Osteocyte (in vitro differentiated cells): ENCODE measurements at places on chromosomes 5 and 9.

GRCh38 chr5:172588380-172588779, 52.7 kb upstream of the NEURL1B start:
- no peak overlapping the region for H3K4me3 ChIP-seq
- H3K27me3 ChIP-seq = peaks cover 87% of the 10 kb centered on the region
- H3K4me1 ChIP-seq = no peaks in the 10 kb centered on the region
- DNase-seq = no peak

DNA sequence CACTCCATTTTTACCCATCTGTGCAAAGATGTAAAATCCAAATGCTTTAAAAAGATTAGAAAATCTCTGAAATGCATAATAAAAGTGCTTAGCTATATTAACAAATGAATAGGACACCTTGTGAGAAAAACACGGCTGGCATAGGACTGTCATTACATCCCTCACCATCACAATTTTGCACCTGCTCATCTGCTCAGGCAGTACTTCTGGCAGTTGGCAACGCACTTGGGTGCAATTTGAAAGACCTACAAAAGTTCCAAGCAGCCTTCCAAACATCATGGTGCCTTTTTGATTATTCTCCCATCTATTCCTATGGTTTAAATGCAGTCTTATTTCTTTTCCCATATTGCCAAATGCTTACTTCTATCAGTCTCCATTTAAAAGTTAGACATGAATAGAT, 501.8 kb downstream of the ENC1 start:
- H3K36me3 ChIP-seq = no peaks in the 10 kb centered on the region
- peaks cover 4% of the 10 kb centered on the region for H3K4me1 ChIP-seq
- DNase-seq = no peak
- H3K27me3 ChIP-seq = peaks cover 5% of the 10 kb centered on the region
- H3K27ac ChIP-seq = no peak overlapping the region

GRCh38 chr5:134878403-134878802, 4.2 kb downstream of the TXNDC15 start:
- no peaks in the 10 kb centered on the region for H3K27me3 ChIP-seq
- peaks cover 7% of the 10 kb centered on the region for H3K36me3 ChIP-seq
- H3K4me3 ChIP-seq = no peak overlapping the region
- H3K27ac ChIP-seq = no peak overlapping the region

GRCh38 chr9:121240472-121241135, 27.4 kb upstream of the GSN start:
- H3K4me3 ChIP-seq = no peak overlapping the region
- no peak for DNase-seq
- H3K36me3 ChIP-seq = peaks cover 7% of the 10 kb centered on the region
- peaks cover 13% of the 10 kb centered on the region for H3K4me1 ChIP-seq
- no peaks in the 10 kb centered on the region for H3K27me3 ChIP-seq

DNA sequence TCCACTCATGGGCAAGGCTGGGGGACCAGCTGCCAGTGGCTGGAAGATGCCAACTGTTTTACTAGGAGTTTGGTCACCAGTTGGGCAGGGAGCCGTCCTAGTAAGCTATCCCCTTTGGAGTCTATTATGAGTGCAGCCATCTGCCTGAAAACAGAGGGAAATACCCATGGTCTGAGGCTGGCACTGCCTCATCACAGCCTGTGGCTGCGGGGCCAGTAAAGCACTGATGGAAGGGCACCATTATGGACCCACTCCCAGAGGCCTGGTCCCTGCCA, 187.2 kb upstream of the PANK3 start:
- H3K4me1 ChIP-seq = no peaks in the 10 kb centered on the region
- no peak for DNase-seq

DNA sequence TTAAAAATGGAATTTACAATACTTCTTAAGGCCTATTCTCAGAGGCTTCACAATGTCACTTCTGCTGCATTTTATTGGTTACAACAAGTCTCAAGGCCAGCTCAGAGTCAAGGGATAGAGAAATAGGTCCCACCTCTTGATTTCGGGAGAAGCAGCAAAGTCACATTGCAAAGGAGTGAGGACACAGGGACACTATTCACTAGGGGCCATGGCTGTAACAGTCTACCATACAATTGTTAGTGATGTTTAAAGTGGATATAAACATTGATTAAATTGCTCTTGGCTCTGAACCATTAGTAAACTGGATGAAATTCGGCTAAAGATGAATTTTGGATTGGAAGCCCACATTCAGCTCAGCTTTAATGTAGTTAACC, 21.7 kb upstream of the CMBL start:
- peaks cover 60% of the 10 kb centered on the region for H3K4me1 ChIP-seq
- DNase-seq = no peak
- peak overlapping the region; percentile 0 for H3K4me3 ChIP-seq
- H3K27ac ChIP-seq = peak overlapping the region; percentile 80

DNA sequence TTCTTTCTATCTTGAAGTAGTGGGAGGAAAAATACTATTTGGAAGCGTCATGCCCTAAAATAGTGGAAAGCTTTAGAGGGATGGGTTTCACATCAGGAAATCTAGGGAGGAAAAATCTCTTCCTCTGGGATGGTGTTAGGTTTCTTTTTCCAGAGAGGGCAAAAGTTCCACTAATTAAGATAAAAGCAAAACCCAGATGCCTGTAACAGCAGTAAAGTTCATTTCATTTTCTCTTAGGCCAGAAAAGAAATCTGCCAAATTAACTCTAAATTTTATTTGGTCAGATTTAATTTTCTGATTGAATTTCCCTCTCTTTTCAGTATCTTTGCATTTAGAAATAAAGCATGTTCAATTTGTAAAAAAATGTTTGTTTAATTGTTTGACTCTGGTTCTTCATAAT, 88.8 kb downstream of the LURAP1L start:
- H3K27ac ChIP-seq = no peak overlapping the region
- no peaks in the 10 kb centered on the region for H3K27me3 ChIP-seq
- H3K36me3 ChIP-seq = peaks cover 13% of the 10 kb centered on the region

- no peak overlapping the region for H3K4me3 ChIP-seq
- no peak overlapping the region for H3K27ac ChIP-seq
- no peaks in the 10 kb centered on the region for H3K36me3 ChIP-seq
- H3K27me3 ChIP-seq = peaks cover 71% of the 10 kb centered on the region
- DNase-seq = no peak
- peaks cover 2% of the 10 kb centered on the region for H3K4me1 ChIP-seq
Measured at GRCh38 chr9:112925058-112925641, 34.5 kb upstream of the SLC46A2 start.

DNA sequence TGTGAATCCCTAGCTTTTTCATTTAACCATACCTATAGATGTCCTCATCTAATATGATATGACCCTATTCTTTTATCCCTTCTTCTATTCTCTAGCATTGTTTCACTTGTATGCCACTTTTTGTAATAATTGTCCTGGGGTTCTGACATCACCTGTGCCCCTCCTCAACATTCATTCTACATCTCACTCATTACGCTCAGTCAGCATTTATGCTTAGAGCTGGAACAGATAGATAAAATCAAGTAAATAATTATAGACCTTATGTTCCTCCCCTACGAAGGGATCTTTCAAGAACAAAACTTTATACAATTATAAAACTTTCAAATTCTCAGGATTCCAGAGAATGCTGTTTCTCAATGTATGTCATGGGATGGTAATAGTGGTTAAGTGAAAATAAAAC, 18.0 kb downstream of the GABRA6 start:
- H3K4me3 ChIP-seq = no peak overlapping the region
- no peaks in the 10 kb centered on the region for H3K27me3 ChIP-seq
- no peak overlapping the region for H3K27ac ChIP-seq
- no peaks in the 10 kb centered on the region for H3K36me3 ChIP-seq

DNA sequence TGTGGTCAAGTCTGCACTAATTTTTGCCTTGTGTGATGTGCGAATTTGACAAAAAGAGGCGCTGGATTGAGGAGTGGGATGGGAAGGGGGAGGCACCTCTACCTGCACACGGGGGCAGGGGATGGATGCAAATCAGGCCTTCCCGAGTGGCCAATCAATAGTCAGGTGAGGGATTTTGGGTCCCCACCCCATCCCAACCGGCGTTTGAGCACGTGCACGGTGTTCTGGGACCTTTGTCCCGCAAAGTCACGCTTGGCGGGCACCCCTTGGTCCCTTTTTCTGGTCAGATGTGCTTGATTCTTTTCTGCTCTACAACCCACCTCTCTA, 685 bp upstream of the ADAMTS19 start:
- no peak overlapping the region for H3K27ac ChIP-seq
- H3K27me3 ChIP-seq = peaks cover 51% of the 10 kb centered on the region
- DNase-seq = no peak
- no peaks in the 10 kb centered on the region for H3K36me3 ChIP-seq

GRCh38 chr5:145350513-145350912, 484.6 kb downstream of the PRELID2 start:
- DNase-seq = no peak
- no peak overlapping the region for H3K4me3 ChIP-seq
- H3K27ac ChIP-seq = no peak overlapping the region
- H3K36me3 ChIP-seq = no peaks in the 10 kb centered on the region
- H3K27me3 ChIP-seq = no peaks in the 10 kb centered on the region
- peaks cover 19% of the 10 kb centered on the region for H3K4me1 ChIP-seq
